ENCODE measurements at places on chromosomes 2 and 18.
A peak's percentile ranks its signal among the peaks of the same experiment; 100 is the strongest.

- DNase-seq: no peak
These were observed 74.1 kb downstream of the KLHL29 start for GRCh38 chr2:23459032-23459431.

GRCh38 chr2:39705638-39706037, 39.9 kb downstream of the TMEM178A start:
- DNase-seq: no peak

DNA sequence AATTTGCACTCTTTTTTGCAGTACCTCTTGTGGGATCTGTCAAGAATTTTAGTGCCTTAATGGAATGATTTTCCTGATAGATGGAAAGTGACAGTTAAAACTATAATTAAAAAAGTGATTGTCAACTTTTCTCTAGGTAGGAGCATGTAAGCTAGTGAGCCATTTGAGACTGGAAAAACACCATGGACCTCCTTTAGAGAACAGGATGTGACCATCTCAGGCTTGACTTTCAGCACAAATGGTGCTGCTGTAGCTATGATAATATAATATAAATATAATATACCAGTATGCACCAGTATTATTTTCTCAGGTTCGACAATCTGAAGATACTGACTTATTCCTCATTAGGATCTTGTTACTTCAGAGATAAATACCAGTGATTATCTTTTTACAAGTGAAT, 27.8 kb downstream of the ZNF236 start:
- DNase-seq: no peak

GRCh38 chr2:101251844-101252407, 760 bp upstream of the CNOT11 start:
- no peak for DNase-seq

GRCh38 chr2:233419602-233420391, 65.5 kb downstream of the DGKD start:
- DNase-seq: no peak

- no peak for DNase-seq
These were observed 3.7 kb upstream of the SPR start for GRCh38 chr2:72883356-72883962.

DNA sequence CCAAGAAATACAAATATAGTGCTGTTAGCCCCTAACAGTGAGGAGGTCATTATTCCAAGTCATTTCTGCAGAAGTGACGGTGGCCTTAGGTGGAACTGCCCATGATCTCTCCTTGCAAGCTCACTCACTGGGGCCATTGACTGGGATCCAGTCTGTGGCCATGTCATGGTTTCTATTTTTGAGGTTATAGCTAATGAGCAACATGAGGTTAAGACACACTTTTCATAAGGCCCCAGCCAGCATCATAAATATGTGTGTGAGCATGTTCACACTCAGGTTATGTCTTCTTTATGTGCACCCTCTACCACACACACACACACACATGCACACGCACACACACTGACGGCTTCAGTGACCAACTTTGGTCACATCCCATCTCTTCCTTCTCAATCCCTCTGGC, 484 bp downstream of the AFF3 start:
- DNase-seq: no peak

GRCh38 chr2:54240515-54241469, 15.2 kb downstream of the TSPYL6 start:
- DNase-seq: no peak

GRCh38 chr2:199019898-199020507, 437.7 kb downstream of the SATB2 start:
- peak; percentile 1 for DNase-seq

GRCh38 chr2:20071397-20072383, 20.3 kb upstream of the LAPTM4A start:
- no peak for DNase-seq

- no peak for DNase-seq
These were observed 107.4 kb downstream of the NCK2 start for GRCh38 chr2:105852066-105852465.

DNA sequence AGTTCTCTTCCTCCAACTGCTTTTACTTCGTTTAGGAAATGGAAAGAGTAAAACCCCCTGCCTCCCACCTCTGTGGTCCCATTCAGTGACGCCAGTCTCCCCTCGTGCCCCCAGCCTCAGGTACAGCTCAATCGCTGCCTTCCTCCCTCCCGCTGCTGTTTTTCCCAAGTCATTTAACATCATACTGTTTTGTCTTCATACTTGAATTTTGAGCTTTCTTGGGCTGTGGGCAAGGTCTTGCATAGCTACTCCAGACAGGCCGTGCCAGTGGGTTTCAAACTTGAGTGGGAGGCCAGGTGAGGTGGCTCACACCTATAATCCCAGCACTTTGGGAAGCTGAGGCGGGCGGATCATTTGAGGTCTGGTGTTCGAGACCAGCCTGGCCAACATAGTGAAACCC, 155.3 kb downstream of the TANC1 start:
- no peak for DNase-seq

GRCh38 chr18:69985239-69985638, 37.6 kb upstream of the CD226 start:
- DNase-seq: no peak

GRCh38 chr2:14909795-14910194, 277.3 kb downstream of the LRATD1 start:
- no peak for DNase-seq

- no peak for DNase-seq
These were observed 130.9 kb upstream of the MYCN start for GRCh38 chr2:15809404-15809803.

- no peak for DNase-seq
These were observed 128.0 kb downstream of the ARL4C start for GRCh38 chr2:234368861-234369261.

GRCh38 chr18:6842081-6842480, 112.6 kb downstream of the ARHGAP28 start:
- no peak for DNase-seq

GRCh38 chr2:109421101-109421500, 192.7 kb downstream of the SEPTIN10 start:
- no peak for DNase-seq

- DNase-seq: no peak
These were observed 12.6 kb downstream of the USP37 start for GRCh38 chr2:218555527-218555926.

DNA sequence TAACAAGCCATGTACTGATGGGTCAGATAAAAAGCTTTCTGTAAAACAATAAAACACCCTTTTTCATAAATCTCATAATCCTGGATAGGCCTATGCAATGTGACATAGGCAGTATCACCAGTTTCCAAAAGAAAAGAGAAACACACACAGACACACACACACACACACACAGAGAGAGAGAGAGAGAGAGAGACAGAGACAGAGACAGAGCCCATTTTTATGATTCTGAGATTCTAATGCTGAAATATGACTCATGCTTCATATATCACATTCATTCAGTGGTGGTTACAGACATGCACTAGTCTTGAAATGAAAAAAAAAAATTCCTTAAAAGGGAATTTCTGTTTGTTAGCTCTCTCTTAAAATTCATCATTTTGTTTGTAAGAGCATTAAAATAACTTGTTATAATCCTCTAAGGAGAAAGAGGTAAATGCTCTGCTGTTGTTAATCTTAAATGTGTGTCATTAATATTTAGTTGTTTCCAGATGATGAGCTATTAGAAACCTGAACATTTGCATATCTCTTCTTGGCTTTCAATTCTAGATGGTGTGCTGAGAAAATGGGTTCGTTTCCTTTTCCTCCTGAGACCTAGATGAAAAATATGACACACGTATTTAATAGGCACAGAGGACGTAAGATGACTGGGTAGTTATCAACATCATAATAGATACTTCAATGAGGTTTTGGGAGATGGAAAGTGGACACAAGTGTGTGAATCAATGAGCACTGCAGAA, 1598.7 kb upstream of the ACVR2A start:
- DNase-seq: no peak

GRCh38 chr18:56488739-56489138, 149.7 kb downstream of the TXNL1 start:
- DNase-seq: no peak

GRCh38 chr2:160810406-160810805, 316.8 kb upstream of the RBMS1 start:
- DNase-seq: no peak

GRCh38 chr2:168216351-168217005, 30.9 kb downstream of the STK39 start:
- no peak for DNase-seq

- DNase-seq: no peak
These were observed 282.2 kb upstream of the SALL3 start for GRCh38 chr18:78697446-78697845.

GRCh38 chr2:159961037-159961436, 101.4 kb downstream of the PLA2R1 start:
- DNase-seq: no peak

- peak; percentile 58 for DNase-seq
These were observed 28.4 kb upstream of the TANK start for GRCh38 chr2:161131804-161132203.

DNA sequence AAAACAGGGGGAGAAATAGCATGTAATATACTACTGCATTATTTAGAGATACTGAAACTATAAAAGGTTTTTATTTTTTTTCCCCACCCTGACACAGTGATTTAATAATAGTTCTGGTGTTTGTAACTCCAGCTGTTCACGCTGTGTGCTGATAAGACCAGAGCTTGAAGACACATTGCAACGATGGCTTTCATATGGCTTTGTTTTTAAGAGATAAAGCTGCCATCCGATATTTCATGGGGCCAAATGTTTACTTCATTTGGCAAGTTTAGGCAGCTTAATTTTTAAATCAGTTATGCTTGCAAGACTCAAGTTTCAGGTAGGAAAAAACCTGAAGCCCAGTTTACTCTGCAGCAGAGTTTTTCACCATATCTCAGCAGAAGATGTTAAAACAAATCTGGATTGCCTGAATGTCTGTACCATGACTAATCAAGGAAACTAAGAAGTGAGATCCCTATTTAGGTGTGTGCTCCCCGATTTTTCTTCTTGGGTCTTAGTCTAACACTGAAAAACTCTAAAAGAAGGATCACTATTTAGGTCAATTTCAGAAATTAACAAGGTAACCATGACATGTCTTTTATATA, 508.6 kb downstream of the PARD3B start:
- no peak for DNase-seq

DNA sequence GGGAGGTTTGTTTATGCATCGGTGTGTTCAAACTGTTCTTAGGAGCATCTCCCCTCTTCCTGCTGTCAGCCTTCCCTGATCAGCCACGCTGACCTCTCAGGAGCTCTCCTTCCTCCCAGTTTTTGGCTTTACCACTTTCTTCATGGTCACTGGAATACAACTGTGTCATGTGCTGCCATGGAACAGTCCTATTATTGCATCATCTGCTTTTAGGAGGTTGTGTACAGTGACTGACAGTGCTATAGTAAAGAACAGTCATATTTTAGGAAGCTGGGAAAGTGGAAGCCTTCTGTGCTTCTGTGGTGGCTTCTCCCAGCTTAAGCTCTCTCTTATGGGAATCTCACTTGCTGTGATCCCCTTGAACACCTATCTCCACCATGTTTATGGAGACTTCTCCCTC, 165.5 kb downstream of the TPGS2 start:
- DNase-seq: no peak

DNA sequence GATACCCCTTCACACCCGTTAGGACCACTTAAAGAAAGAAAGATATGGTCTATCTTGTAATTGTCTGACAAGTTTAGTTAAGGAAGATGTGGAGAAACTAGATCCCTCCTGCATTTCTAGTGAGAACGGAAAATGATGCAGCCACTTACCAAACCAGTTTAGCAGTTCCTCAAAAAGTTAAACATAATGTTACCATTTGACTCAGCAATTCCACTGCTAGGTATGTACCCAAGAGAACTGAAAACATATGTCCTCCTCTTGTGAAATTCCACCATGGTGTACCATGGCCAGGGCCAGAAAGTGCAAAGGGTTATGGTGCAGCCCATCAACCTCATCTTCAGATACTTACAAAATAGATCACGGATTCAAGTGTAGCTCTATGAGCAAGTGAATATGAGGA, 79.0 kb upstream of the ID2 start:
- DNase-seq: peak; percentile 67

- no peak for DNase-seq
These were observed 37.5 kb downstream of the RTP5 start for GRCh38 chr2:241906826-241907570.

DNA sequence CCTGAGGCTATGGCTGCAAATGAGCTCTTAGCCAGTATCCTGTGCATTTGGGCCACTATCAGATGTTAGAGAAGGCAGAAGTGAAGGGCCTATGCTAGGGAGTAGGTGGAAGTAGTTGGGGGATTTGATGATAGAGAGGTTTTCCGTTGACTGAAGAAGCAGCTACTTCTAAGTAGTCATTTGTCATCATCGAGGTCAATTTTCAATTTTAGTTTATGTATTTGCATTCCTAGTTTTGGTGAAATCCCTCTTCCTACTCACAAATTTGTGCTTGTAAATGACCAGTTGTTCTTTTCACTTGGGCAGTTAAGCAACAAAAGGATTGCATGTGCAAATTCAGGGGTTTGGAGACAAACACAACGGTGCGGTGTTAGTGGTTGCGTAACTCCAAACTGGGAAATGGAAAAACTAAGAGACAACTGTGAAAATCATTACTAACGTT, 48.5 kb upstream of the PELI1 start:
- DNase-seq: peak; percentile 72

DNA sequence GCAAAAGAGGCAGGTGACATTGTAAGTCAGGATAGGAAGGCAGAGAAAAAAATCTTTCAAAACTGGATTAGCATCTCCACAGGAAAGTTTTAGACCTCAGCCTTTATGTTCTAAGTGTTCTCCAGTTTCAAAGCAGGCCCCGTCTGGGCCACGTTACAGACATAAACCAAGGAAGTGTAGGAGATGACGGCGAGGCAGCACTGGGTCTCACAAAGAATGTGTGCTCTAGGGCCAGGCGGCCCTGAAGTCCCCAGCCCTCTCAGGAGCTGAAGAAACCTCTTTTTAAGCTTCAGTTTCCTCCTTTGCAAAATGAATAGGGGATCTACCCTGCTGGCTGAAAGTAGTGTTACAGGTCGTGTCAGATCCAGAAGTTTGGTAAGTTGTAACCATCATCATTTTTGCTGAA, 81.7 kb downstream of the SPRED2 start:
- peak; percentile 9 for DNase-seq

- no peak for DNase-seq
These were observed 3.9 kb upstream of the PPP1CB start for GRCh38 chr2:28747714-28748113.

- DNase-seq: no peak
These were observed 56.3 kb downstream of the CCDC93 start for GRCh38 chr2:117957616-117958015.

- no peak for DNase-seq
These were observed 437.6 kb downstream of the NCKAP5 start for GRCh38 chr2:133130548-133131246.
